NCI-H345 (cell line): ENCODE measurements at places on chromosomes 16 and 17.

- DNase-seq, result no peak
Measured at GRCh38 chr17:68595496-68595895, 5.7 kb downstream of the FAM20A start.

- no peak for DNase-seq
Measured at GRCh38 chr16:50151756-50152155, 1.4 kb upstream of the TENT4B start.

GRCh38 chr17:68763562-68763961 is 162.4 kb upstream of the FAM20A start:
- no peak for DNase-seq

- no peak for DNase-seq
Measured at GRCh38 chr17:50238601-50239280, 35.5 kb upstream of the TMEM92 start.

DNA sequence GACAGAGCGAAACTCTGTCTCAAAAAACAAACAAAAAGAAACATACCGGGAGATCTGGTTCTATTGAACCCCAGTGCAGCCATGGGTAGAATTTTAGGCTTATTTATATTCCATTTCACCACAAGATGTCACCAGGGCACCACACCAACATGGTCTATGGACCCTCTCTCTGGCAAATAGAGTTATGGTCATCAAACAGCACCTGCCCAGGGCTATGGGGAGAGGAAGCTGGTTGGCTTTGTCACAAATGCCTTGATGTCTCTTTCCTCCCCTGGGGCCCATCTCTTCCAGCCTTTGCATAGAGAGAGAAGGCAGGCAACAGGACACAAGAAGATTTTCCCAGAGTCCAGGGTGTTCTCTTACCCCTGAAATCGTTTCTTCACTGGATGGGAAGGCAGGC is 128.4 kb downstream of the WWOX start:
- peak; percentile 14 for DNase-seq

GRCh38 chr16:69286941-69287713 is 24.0 kb upstream of the VPS4A start:
- DNase-seq, result peak; percentile 23

DNA sequence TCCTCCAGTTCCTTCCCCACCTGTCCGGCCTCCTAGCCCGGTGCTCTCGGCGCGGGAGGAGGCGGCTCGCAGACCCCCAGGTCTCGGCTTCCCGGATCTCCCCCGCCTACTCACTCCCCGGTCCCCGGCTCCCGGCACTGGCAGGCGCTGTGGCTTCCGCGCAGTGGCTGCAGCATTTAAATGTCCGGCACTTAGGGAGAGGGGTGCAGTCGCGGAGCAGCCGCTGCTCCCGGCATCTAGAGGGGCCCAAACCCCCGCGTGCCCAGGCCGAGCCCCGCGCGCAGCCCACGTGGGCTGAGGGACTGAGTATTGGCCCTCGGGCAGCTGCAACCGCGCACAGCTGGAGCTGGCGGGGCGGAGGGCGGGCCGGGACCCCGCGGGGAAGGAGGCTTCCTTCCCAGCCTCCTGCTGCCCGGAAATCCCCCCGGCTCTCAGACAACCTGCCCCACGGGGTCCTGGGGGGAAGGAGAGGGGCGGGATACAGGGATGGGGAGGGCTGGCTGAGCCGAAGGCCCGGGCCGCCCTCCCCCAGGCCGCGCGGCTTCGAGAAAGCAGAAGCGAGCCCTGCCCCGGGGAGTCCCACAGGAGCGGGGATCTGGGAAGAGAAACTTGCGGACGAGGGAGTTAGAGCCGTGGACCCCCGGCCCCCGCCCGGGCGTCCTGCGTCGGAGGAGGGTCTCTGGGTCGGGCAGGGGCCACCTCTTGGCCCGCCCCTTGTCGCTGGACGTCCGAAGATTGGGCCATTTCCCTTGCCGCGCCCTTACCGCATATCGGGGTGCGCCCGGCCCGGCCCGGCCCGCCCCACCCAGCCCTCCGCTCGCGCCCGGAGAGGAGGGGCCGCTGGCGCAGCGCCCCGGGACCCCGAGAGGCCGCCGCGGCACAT is at the start of gene MMP25:
TSS of gene MMP25 (plus strand) at position 804 of the 883 bp plus-strand sequence. CDS start 357 bp downstream, outside the sequence.
- DNase-seq, result no peak

DNA sequence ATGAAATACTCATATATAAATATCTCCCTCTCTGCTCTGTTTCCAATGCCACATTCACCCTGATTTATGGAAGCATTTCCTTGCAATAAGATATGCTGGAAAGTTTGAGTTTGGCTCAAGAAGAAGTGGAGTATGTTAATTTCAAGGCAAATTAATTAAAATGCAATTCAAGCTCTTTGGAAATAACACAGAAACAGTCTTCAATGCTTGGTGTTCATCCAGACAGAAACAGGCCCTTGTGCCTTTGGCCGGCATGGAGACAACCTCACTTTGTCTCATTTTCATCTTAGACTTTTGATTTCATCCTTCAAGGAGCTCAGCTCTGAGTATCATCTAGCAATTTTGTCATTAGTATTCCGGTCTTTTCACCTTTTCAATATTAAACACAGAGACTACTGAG is 210.0 kb downstream of the C16orf95 start:
- no peak for DNase-seq

GRCh38 chr17:64778240-64779097 is 116.4 kb upstream of the SMURF2 start:
- DNase-seq, result peak; percentile 56

DNA sequence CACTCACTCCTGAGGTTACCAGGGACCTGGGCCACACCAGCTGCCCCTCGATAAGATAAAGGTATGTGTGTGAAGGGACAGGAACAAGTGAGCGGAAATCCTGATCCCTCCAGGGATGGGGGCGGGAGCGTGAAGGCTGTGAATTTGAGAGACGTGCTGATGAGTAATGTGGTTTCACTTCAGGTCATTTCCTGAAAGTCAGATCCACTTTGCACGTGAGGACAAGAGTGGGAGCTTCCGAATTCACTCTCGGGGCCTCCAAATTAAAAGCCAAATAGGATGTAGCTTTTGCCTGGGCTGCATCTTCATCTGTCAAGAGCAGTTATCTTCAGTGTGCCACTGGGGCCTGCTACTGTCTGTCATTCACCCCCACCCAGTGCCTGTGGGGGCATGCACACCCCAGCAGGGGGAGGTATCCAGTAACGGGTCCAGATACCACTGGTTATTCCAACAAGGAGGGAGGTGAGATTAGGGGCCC is 87.4 kb upstream of the LHX1 start:
- DNase-seq, result no peak

GRCh38 chr17:34383216-34383615 is 20.2 kb upstream of the CCL1 start:
- no peak for DNase-seq

- DNase-seq, result no peak
Measured at GRCh38 chr16:1262210-1262845, 6.5 kb downstream of the TPSD1 start.

- DNase-seq, result peak; percentile 20
Measured at GRCh38 chr16:2475413-2476344, 752 bp downstream of the TBC1D24 start.

DNA sequence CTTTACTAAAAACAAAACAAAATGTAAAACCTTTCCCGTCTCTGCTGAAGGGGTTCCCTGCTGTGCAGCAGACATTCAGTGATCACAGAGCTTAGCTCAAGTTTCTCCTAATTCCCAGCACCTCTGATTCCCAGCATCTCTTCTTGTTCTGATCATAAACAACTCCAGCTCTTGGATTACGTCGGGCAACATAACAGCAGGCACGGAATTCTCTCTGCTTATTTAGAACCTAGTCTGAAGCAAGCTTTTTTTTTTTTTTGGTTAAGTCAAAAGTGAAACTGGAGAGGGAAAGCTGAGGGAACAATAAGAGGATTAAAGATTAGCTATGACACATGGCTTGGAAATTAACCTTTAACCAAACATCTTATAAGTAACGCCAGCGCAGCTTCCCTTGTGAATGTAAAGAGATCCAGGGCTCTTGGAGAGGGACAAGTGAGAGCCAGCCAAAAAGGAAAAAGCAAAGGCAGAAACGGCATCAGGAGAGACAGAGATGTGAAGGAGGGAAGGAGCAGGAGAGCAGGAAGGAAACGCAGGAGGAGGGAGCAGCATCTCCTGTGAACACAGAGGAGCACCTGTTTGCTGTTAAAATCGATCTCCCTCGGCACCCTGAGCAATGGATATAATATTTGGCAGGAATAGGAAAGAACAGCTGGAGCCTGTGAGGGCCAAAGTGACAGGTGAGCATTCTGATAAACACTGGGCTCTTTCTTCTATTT is at the start of gene BCO1:
TSS of gene BCO1 (plus strand) at position 394 of the 716 bp plus-strand sequence. CDS start at position 614, 220 bp downstream.
- peak; percentile 18 for DNase-seq

GRCh38 chr16:87425941-87426340 is 33.8 kb downstream of the MAP1LC3B start:
- DNase-seq, result no peak

DNA sequence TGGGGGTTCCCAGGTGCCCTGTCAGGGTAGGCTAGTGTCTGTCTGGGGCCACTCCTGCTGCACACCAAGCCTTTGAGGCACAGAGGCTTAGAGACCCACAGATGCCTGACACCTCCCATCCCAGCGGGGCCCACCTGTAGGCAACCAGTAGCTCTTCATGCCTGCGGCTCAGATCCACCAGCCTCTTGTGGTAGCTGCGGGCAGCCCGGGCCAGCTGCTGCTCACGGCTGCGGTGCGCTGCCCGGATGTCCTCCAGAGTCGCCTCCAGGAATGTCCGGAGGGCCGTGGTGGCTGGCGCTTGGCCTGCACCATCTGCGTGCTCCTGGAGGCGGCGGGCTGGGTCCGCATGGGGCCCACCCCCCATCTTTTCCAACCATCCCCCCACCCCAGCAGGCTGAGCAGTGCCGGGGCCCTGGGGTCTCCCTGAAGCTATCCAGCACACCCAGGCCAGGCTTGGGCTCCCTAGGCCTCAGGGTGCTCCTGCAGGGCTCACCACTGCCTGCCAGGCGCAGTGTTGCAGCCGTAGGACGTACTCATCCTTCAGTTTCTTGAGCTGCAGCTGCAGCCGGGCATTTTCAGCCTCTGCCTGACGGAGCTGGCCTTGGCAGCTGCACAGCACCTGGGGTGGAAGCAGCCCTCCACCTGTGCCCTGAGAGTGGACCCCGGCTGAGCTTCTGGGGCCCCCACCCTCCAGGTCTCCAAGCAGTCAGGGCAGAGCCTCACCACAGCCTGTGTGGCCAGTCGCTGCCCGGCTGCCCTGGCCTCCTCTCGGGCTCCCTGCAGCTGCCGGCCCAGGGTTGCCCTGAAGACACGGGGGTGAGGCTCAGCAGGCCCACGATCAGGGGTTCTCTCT is 1.8 kb downstream of the CCDC78 start:
- no peak for DNase-seq

DNA sequence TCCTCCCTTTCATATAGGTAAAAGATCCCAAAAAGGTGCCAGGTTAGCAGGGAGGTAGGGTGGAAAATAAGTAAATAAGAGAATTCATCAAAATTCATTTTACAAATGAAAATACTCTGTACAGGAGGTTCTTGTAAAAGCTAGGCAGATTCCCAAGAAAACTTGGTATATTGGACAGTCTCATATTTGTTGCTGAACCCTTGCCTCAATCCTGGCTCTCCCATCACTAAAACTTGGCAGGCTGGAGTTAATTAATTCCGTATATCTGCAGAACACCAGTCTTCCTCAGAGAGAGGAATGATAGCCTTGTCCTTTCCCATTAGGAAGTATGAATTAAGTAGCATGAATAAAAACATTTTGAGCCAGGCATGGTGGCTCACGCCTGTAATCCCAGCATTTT is 66.2 kb upstream of the MTMR4 start:
- no peak for DNase-seq

GRCh38 chr17:17469996-17470395 is 6.8 kb upstream of the MED9 start:
- no peak for DNase-seq

GRCh38 chr17:59399914-59400313 is 68.5 kb downstream of the YPEL2 start:
- no peak for DNase-seq

DNA sequence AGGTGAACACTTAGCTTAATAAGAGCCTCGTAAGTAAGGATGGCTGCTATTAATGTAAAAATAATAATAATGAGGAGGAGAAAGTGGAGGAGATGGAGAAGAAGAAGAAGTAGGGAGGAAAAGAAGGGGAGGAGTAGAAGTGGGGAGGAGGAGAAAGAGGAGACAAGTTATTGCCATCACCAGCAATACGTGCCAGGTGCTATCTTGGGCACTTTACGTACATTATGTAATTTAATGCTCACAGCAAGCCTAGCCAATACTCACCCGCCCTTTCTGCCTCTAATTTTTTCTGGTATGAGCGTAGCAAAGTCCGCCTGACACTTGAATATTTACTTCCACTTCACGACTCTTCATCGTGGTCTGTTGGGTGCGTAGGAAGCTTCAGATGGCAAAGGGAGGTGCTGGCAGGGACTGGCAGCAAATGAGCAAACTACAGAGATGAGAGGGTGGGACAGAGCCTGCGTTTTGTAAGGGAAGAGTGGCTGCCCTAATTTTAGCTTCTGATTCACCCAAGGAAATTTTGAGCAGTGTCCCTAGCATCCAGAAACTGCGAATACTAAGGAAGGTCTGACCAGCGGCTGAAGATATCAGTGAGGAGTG is 42.1 kb upstream of the CDH13 start:
- no peak for DNase-seq

DNA sequence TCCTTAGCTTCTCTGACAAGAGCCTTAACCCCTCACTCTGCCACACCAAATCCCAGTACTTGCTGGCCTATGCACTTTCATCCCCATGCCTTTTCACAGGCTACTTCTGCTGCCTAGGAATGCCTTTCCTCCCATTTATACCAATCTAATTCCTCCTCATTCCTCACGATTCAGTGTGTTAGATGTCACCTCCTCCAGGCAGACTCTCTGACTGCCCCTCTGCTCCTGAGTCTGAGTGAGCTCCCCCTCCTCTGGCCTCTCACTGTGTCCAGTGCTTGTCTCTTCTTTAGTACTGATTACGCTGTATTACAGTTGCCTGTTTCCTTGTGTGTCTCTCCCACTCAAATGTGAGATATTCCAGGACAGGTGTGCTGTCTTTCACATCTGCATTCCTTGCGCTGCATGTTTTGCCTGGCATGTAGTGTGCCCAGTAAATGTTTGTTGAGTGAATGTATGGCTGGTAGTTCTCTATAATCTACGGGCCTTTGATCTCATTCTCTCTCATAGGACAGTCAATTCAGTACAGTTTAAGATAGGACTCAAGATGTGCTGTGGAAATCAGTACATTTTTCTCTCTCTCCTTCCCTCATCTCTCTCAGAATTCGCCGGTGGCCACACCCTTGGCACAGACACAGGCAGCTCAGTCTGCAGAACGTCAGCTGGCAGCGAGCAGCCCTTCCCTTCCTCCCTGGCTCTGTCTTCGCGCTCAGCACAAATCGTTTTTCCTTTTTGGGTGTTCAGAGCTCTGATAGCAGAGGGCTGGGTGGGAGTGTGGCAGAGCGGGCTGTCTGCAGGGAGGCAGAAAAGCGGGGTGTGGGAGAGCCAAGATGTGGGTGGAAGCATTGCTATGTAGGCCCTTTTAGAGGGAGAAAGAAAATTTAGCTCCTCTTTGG is 18.5 kb downstream of the ARL4D start:
- no peak for DNase-seq

DNA sequence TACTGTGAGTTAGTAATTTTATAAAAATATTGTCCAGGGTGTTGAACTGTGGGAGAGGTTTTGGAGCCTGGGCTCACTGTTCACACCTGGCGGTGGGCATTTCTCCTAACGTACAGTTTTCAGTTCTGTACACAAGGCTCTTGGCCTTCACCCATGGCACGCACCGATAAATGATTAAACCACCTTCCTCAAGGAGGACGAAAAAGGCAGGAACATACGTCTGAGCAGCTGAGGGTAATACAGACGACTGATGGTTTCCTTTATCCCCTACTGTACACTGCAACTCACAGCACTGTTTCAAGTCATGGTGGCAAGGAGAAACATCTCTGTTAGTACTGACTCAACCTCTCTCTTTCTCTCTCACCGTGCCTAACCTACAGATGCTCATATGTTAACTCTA is 1.4 kb upstream of the ST6GALNAC1 start:
- DNase-seq, result no peak
